ENCODE measurements at places on chromosomes 11 and 22.

GRCh38 chr22:43928468-43928867, 4.9 kb downstream of the PNPLA3 start:
- no peak for DNase-seq

- peak; percentile 79 for DNase-seq
Observed at GRCh38 chr22:40922484-40923303, 28.5 kb upstream of the RBX1 start.

- no peak for DNase-seq
Observed at GRCh38 chr11:93528252-93528651, 14.9 kb downstream of the SMCO4 start.

DNA sequence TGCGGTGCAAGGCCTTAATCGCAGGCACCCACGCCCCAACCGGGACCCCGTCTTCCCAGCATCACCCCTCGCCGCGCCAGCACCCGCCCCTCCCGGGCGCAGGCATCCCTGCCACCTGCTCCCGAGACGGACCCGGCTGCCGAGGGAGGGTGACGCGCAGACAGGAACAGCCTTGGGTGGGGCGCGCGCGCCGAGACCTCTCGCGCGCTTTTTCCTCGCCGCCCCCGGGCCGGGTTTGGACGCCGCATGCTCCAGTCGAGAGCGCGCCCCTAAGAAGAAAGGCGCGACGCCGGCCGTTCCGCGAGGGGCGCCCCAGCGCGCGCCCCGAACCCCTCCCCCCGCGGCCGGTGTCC, 504 bp downstream of the CFL1 start:
- DNase-seq: peak; percentile 62

DNA sequence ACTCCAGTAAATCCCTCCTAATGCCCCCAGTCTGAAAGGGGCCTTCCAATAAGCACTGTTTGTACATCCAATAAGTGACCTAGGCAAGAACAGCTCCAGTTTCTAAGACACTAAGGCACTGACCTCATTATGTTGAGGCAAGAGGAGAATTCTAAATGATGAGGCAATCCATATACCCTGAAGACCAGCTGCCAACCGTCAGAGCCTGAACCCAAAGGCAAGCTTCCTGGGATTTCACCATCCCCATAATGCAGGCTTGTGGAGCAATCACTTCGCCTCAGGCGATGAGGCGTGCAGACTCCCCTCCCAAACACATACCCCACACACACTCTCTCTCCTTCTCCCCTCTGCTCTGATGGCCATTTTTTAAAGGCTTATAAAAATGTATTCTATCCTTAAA, 49.5 kb downstream of the LGR4 start:
- no peak for DNase-seq

DNA sequence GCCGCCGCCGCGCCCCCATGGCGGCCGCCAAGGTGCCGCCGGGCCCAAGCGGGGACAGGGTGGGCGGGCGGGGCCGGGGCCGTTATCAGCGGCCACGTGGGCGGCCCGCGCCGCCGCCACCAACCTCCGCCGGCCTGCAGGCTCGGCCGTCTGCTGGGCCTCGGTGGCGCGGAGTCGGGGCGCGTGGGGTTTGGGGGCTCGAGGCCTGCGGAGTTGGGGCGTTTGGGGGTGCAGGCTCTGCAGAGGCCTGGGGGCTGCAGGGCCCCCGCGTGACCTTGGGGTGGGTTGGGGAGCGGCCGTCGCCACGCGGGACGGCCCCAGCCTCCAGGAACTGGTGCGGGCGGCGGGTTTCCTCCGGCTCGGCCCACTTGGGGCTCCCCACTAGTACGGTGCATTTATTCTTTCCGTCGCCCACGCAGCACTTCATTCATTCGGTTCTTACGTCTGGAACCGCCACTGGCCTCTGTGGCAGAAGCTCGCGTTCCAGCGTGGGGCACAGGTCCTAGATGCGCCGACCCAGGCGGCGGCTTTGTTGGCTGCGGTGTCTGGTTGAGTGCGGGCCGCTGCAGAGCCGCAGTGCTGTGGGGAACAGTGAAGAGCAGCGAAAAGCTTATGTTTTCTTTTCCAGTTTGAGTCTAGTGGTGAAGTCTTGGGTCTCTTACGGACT, 740 bp upstream of the TRMT2A start:
- peak; percentile 60 for DNase-seq

GRCh38 chr22:41425660-41426365, 20.8 kb downstream of the TOB2 start:
- peak; percentile 59 for DNase-seq

DNA sequence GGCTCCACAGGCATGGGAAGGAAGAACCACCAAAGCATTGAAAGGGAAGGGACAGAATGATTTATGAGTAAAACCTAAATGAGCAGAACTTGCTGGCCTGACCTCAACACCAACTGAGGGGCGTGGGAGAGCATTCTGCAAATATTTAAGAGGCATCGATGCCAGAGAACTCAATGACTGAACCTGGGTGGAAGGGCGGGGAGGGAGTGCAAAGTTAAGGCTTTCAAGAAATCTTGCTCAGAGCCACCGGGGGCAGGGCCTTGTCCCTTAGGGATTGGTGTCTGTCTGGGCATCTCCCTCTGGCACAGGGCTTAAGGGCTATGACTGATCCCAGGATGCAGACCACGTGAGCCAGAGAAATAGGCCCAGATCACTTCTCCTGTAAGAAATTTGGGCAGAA, 137.1 kb downstream of the ADAMTS15 start:
- DNase-seq: no peak

- DNase-seq: no peak
Observed at GRCh38 chr22:33492210-33492651, 428.0 kb downstream of the LARGE1 start.

GRCh38 chr22:27715106-27715505, 86.5 kb downstream of the MN1 start:
- no peak for DNase-seq

DNA sequence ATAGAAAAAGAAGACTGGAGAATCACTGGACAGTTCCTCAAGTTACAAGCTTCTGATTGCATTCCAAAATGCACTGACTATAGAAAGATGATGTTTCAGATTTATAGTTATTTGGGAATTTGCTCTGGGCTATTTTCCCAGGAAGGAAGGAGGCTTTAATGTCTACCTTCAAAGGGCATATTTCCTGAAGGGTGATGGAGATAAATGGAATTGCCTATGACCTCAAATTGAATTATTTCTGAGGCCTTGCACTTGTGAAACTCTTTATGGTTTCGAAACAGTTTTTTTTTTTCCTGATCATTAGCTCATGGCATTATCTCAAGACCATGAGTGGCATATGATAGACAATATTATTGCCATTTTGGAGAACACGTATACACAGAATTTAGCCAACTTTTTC, 333.9 kb downstream of the METTL15 start:
- DNase-seq: no peak

DNA sequence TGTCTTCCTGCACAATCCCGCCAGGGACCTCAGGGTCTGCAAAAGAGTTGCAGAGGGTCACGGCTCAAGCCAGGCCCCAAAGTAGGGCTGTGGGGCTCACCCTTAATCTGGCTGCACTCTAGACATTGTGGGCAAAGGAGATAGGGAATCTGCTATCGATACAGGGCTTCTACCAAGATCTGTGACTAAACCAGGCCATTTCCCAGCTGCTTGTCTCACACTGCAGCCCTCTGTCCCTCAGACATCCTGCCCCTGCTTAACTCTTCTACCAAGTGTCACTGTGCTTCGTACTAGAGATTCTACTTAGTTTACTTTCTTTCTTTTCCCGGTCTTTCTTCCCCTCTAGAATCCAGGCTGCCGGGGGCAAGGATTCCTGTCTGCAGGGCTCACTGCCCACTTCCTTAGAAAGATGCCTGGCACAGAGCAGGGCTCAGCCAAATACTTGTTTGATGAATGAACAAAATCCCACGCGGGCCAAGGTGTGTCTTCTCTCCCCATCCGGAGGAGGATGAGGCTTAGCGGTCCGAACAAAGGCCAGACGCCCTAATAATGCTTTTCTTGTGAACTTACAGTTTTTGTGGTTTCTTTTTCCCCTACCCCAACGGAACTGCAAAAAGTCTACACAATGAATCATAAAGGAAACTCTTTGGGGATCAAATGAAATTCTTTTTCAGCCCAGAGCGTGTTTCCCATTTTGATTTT, 61.3 kb upstream of the ANO1 start:
- no peak for DNase-seq

DNA sequence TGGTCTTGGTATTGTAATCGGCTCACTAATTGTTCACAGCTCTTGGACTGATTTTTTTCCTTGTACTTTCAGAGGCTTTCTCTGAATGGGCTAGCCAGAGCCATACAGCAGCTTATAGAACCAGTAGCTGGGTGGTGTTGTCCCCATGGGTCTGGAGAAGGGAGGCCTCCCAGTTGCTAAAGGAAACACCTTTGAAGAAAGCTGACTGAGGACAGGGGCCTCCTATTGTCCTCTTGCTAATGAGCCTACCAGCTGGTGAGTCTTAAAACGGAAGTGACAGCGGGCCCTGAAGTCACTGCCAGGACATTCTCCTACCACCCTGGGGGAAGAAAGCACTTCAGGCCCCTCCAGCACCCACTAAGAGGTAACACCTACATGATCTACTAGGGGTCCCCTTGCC, 9.9 kb downstream of the FADS3 start:
- DNase-seq: no peak

DNA sequence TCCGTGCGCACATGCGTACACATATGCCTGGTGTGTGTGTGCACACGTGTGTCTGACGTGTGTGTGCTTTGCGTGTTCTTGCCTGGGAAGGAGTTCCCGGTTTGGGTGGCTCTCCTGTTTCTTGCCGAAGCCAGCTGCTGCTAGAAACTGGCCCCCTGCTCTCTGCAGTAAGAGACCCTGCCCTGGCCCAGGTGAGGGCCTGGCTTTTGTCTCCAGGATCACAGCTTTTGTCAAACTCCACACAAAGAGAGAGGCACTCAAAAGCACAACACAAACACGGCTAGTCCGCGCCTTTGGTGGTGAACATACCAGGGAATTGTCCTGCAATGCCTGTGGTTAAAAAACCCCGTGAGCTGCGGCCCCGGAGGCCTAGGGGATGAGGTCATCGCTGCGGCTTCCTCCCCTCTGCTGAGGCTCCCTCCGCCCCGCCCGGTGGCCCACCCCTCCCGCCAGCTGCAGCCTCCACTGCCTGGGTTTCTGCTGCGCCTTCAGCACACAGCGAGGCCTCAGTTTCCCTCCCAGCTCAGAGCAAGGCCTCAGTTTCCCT, 88.9 kb downstream of the KCNQ1 start:
- peak; percentile 19 for DNase-seq

DNA sequence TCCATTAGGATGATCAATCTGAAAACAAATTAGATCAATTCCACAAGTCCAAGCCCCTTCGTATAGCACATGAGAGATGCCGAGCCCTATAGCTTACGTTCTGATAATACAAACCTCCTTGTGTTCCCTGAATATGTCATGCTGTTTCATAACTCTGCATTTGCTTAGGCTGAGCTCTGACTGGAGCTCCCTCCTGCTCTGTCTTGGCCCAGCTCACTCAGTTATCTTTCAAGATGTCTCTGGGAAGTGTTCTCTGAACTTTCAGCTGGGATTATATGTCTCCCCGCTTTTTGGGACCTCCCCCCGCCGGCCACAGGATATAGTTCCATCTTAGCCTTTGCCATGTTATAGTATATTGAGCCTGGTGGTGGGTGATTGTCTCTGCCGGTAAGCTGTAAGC, 44.0 kb downstream of the FDX1 start:
- no peak for DNase-seq

DNA sequence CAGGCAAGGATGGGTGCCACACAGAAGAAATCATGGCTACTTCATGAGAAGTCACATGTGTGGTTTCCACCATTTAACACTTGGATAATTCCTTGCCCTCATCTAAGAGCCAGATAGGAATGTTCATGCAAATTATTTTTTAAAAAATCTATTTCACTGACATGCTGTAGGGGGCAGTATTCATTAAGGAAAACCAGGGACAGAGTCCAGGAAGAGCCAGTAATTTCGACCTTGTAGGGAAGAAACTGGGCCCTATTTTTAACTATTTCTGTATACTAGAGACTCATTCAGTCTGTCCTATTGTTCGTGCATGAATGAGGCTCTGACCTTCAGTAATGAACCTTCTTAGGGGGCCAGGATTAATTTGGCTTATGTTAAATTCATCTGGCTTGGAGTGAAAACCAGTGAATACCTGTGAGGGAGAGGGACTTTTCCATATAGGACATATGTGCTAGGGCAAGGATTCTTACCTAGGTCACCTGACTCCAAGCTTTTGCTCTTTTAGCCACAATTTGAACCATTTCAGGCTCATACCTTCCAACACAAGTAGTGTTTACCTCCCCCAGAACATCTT, 192.7 kb downstream of the NAV2 start:
- no peak for DNase-seq

DNA sequence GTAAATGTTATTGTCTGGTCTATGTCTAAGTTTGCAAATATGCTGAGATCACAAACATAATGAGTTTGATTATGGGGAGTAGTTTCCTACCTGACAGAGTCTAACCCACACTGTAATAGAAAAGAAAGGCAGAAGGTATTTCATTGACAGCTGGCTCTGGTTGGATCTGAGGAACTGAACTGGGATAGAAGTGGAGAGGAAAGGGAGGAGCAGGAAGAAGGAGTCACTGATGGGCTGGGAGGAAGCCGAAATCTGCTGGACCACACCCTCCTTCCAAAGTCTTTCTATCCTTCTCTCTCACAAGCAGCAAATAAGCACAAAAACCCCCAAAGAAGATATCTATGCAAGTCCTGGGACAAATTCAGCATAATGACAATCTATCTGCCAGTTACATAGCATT, 11.7 kb downstream of the BLID start:
- DNase-seq: no peak

DNA sequence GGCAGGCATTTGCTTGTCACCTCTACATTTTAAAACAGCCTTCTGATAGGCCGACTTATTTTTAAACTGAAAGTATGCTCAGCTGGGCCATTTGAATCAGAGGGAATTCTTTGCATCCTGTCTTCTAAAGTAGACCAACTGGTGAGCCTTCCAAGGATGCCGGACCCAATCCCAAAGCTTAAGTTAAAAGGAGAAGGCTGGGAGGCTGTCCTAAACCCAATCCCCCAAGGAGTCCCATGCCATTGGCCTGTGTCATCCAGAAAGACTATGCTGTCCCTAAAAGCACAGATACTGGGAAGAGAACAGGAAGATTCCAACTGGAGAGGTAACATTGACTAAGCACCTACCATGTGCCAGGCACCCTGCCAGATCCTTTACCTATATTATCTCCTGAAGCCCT, 18.0 kb downstream of the TENM4 start:
- no peak for DNase-seq

- no peak for DNase-seq
Observed at GRCh38 chr11:43010042-43010441, 301.8 kb upstream of the API5 start.

Data from CD4-positive, alpha-beta T cell treated with Interleukin-12 subunit alpha and Interleukin-12 subunit beta, for 1 hour (primary cell).